ENCODE measurements at places on chromosomes 11 and 22.

DNA sequence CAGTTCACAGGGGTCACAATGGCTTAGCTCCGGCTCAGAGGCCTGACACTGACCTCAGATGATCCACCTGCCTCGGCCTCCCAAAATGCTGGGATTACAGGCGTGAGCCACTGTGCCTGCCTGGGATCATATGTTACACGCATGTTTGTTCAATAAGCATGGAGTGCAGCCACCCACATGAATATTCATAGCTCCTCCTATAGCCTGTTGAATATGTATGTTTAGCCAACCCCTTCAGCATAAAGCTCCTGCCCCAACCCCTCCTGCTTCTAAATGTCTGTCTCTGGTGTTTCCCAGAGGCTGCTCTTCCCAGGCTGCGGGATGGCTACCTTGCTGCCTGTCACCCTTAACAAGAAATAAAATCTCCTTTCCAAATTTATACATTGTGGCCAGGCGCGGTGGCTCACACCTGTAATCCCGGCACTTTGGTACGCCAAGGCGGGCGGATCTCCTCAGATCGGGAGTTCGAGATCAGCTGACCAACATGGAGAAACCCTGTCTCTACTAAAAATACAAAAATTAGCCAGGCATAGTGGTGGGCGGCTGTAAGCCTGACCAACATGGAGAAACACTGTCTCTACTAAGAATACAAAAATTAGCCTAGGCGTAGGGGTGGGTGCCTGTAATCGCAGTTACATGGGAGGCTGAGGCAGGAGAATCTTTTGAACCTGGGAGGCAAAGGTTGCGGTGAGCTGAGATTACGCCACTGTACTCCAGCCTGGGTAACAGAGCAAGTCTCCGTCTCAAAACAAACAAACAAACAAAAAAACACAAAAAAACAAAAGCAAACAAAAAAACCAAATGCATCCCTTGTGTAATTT, 1.1 kb upstream of the APOBEC3F start:
- no peak for DNase-seq

- no peak for DNase-seq
Measured at GRCh38 chr22:24244144-24244787, 616 bp downstream of the GGT5 start.

DNA sequence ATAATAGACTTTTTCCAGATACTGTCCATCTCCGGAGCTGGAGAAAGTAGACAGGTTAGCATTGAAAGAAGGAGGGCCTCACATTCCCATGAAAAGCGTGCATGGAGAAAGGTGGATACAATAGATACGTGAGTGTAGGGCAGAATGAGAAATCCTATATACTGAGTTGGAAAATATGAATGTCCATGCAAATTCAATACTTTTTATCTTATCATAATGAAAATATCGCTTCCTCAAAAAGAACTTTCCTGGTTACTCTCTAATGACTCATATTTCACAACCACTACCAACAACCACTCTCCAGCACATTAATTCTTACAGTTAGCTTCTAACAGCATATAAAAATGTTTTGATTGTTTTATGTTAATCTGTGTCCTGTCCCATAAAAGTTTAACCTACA, 22.0 kb upstream of the MS4A6A start:
- DNase-seq, result no peak

GRCh38 chr11:9170450-9170849, 79.1 kb upstream of the SCUBE2 start:
- DNase-seq, result no peak

GRCh38 chr11:74957937-74958629, 9.0 kb downstream of the SPCS2 start:
- DNase-seq, result no peak

GRCh38 chr11:104094576-104094975, 58.1 kb downstream of the DDI1 start:
- no peak for DNase-seq

GRCh38 chr11:45580399-45580798, 85.0 kb downstream of the CHST1 start:
- no peak for DNase-seq

GRCh38 chr11:57162179-57162898, 19.4 kb upstream of the LRRC55 start:
- no peak for DNase-seq

GRCh38 chr11:96195671-96196070, 147.3 kb downstream of the MAML2 start:
- no peak for DNase-seq

- DNase-seq, result no peak
Measured at GRCh38 chr22:17955590-17956379, 68.6 kb downstream of the MICAL3 start.

GRCh38 chr11:127492029-127492428, 491.5 kb upstream of the KIRREL3 start:
- no peak for DNase-seq

DNA sequence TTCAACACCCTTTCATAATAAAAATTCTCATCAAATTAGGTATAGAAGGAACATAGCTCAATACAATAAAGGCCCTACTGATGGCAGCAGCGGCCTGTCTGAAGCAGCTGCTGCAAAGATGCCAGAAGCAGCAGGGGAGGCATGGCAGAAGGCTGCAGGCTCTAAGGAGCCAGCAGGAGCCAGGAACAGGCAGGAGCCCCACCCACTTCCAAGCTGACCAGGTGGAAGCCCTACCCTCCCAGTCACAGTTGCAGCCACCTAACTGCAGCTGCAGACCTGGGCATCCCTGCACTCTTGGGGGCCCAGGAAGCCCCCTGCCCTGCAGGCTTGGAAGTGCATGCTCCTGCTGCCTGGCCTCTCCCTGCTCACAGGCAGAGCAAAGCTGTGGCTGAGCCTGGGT, 18.2 kb upstream of the OR6A2 start:
- no peak for DNase-seq

- DNase-seq, result no peak
Measured at GRCh38 chr11:83272627-83273026, 13.5 kb downstream of the CCDC90B start.

GRCh38 chr11:34040571-34040970, 11.0 kb upstream of the CAPRIN1 start:
- DNase-seq, result no peak

GRCh38 chr11:36458129-36458915, 51.8 kb downstream of the TRAF6 start:
- DNase-seq, result no peak

- no peak for DNase-seq
Measured at GRCh38 chr11:68750195-68751003, 921 bp downstream of the TESMIN start.

GRCh38 chr11:103541186-103541795, 432.1 kb downstream of the DYNC2H1 start:
- no peak for DNase-seq

GRCh38 chr11:27319072-27319471, 43.9 kb downstream of the CCDC34 start:
- no peak for DNase-seq

All from stimulated activated CD4-positive, alpha-beta T cell treated with anti-CD3 and anti-CD28 coated beads, Interleukin-1b, Interleukin-23, amount 100 ng/mL, for 1 hour (primary cell).